NCI-H187 treated with DMSO at 0.1 percent for 48 hours (cell line): ENCODE measurements at places on chromosomes 7 and 10.

DNA sequence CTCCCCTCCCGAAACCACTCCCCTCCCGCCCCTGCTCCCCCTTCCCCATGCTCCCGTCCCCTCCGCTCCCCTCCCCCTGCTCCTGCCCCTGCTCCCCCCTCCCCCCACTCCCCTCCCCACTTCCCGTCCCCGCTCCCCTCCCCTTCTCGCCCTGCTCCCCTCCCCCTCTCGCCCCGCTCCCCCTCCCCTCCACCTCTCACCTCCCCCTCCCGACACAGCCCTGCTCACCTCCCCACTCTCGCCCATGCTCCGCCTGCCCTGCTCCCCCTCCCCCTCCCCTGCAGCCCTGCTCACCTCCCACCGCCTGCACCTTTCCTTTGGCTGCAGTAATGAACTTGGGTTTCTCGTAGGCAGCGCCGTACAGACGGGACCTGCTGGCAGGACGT lies 49.9 kb upstream of the NKX6-2 start:
- no peak for DNase-seq

DNA sequence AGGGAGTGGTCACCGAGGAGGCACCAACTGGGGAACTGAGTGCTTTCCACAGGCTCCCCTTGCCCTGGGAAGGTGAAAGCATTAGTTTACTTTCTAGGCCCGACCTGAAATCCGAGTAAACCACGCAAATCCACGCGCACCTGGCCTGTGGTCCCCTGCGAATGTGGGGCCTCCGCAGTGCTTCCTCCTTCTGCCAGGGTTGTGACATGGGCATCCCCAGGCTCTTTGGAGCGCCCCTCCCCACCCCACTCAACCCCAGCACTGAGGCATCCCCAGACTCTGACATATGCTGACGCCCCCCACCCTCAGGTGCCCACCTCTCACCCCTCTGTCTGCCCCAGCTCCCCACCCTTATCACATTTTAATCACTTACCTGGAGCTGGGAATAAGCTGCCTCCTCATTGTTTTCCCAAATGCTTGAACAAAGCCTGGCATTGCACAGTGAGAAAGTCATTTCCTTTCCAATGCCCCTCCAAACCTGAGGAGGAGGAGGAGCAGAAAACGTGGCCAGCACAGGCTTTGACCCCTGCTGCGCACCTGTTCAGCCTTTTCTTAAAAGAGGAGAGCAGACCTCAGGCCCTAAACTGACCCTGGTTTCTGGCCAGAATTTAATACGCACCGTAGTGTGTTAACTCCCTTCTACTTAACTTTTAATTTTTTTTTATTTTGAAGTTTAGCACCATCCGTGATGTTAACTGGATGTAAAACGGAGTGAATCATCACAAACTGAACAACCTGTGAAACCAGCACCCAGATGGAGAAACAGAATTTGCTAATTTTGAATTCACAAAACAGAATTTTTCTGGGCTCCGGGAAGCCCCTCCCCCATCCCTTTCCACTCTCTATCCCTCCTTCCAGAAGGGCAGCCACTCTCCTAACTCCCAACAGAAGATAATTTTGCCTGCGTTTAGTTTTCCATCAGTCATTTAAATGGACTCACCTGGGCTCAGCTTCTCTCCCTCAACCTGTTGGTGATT lies 129.4 kb downstream of the WDR11 start:
- no peak for DNase-seq

GRCh38 chr10:127319691-127320090 lies 123.3 kb upstream of the INSYN2A start:
- DNase-seq = no peak

GRCh38 chr10:121053151-121053550 lies 202.0 kb downstream of the WDR11 start:
- DNase-seq = no peak

- no peak for DNase-seq
Measured at GRCh38 chr10:44325596-44326307, 59.1 kb downstream of the CXCL12 start.
